ENCODE measurements at places on chromosomes 3 and 15.

- no peak for DNase-seq
These were observed 48.3 kb upstream of the MUC13 start for GRCh38 chr3:124982855-124983254.

DNA sequence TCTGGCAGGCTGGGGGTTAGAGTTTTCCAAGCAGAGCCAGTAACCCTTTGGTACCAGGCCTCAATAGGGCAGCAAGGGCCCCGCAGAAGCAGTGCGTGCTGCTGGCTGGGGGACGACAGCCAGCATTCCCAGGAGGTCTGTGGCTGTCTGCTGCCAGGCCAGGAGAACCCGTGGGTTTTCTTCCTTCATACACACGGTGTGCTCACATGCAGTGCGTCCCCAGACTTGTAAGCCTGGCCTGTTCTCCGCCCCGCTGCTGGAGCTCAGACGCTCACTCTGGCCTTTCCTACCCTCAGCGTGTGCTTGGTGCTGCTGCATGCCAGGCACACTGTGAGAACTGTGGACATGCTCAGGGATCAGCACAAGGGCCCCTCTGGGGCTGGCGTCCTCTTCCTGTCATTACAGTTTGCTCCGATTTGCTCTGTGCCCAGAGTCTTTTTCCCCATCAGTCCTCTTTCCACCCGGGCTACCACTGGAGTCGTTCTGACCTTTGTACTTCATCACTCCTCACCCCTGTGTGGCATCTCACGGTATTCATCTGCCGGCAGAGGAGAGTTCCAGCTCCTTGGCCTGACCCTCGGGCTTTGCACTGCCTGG is 149.5 kb downstream of the DNAJB8 start:
- no peak for DNase-seq

GRCh38 chr3:5058471-5058951 is 63.6 kb upstream of the ARL8B start:
- no peak for DNase-seq

DNA sequence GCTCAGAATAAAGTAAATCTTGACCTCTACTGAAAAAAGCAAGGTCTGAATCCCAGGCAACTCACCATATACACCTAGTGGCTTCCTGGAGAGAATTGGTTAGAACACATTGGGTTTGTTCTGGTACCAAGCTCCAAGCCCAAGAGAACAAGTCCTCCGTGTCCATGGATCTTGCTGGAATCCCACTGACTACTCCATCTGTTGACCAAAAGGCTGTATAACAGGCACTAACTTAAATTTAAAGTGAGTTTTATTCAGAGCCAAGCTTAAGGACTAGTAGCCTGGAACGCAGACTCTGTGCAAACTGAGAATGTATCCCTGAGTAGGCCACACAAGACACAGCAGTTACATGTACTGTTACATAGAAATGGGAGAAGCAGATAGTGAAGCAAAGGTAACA is 342.1 kb upstream of the LRRC3B start:
- no peak for DNase-seq

DNA sequence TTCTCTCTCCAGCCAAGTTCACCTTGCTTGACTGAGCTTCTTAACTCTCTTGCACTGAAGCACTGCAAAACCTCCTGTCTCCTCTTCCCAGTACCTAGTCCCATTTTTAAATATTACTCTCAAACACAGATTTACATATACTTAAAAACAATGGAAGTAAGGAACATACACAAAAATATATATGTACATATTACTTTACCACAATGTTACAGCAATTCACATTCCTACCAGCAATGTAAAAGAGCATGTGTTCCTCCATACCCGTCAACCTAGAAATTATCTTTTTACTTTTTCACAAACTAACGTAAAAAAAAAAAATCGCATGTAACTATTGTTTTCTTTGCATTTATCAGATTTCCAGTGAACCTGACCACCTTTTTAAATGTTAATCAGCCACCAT is 60.4 kb downstream of the RYK start:
- no peak for DNase-seq

- peak; percentile 58 for DNase-seq
These were observed 747 bp upstream of the ZNF592 start for GRCh38 chr15:84747416-84748273.

- no peak for DNase-seq
These were observed 239.9 kb downstream of the EPHB1 start for GRCh38 chr3:135034891-135035440.

GRCh38 chr15:69823223-69823907 is 274.4 kb downstream of the TLE3 start:
- no peak for DNase-seq

DNA sequence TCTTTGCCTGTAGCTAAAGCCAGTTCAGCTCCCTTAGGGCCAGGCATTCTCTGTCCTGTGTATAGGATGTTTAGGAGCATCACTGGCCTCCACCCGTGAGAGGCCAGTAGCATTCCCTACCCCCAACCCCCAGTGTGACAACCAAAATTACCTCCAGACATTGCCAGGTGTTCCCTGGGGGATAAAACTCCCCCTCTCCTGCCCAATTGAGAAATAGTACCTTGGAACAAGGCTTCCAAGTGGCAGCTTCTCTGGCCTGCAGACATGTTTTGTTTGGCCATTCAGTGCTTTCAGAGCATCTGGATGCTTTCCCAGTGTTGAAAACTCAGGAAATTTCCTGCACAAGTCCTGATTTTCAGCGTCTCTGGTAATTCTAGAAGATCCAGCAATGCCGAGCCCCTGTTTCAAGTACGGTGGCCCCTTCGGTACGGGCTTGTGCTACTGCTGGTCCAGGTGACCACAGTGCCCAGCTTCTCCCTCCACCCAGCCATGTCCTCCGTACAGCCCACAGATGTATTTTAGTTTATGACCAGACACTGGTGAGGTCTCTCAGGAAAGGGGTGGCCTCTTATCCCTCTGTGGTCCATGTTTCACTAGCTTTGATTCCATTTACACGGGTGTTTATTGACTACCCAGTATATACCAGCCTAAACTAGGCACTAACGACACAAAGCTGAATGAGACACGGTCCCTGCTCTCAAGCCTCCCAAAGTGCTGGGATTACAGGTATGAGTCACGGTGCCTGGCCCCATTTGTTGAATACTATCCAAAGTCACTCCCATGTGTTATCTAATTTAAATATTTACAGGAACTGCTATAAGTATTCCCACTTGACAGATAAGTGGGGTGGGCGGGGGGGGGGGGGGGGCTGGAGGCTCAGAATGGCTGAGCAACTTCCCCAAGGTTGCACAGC is 125.4 kb upstream of the RAD18 start:
- DNase-seq = no peak

DNA sequence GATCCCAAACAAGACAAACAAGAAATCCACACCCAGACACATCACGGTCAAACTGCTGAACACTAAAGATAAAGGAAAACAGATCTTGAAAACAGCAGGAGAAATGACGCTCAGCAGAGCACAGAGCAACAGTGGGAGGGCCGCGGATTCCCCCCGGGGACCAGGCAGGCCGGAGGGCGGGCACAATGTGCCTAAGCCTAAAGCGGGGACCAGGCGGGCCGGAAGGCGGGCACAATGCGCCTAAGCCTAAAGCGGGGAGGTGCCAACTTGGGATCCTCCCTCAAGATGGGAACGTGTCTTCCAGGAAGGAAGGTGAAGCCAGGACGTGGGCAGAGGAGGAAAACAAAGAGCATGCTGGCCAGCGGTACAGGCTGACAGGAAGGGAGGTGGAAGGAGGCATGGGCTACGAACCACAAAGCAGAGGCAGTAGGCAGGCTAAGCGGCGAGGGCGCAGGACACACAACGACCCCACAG is 31.1 kb downstream of the CYFIP1 start:
- DNase-seq = peak; percentile 72

GRCh38 chr3:123692041-123692440 is 107.2 kb upstream of the HACD2 start:
- no peak for DNase-seq

DNA sequence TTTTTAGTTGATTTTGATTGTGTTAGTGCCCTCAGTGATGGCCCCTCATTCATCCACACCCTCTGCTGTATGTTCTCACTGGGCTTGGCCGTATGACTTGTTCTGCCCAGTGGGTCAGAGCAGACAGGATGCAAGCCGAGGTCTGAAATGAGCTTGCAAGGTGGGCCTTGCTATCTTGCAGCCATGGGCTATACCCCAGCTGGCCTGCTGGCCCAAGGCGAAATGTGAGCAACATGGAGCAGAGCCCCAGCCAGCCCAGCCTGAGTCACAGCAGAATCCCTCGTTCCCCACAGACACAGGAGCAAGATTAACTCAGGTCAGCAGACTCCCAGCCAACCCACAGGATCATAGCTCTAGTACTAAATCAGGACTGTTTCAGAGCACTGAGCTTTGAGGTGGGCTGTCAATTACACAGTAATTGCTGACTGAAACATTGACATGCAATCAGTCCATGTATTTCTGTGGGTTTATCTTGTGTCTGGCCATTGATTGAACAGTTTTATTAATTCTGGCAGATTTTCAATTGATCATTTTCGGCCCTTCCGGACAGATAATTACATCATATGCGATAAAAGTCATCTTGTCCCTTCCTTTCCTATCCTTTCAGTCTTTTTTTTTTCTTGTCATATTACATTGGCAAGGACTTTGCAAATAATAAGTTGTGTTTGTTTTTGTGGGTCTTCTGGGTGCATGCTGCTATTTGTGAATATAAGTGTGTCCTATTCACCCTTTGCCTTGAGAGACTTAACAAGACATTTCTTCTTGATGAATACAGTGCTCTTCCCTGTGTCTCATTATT is 27.1 kb downstream of the KLF15 start:
- no peak for DNase-seq

- DNase-seq = no peak
These were observed 200.6 kb downstream of the SEMA6D start for GRCh38 chr15:47917881-47918280.

DNA sequence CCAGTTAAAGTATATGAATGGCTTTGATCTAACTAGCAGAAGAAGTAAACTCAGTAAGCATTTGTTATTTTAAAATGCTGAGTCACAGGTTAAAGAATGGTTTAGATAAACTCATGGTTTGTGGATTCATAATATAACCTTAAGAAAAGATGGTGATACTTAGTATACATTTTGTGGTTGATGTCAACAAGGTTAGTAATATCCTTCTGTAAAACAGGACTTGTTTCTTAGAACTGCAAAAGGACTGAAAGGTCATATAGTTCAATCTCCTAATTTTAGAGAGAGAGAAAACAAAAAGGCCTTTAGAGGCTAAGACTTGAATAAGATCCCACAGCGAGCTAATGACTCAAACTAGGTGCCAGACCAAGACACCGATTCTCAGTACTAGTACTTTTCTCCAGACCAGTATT is 50.0 kb downstream of the STRIT1 start:
- DNase-seq = no peak

GRCh38 chr3:187361835-187362234 is 6.3 kb upstream of the RTP4 start:
- DNase-seq = no peak

- DNase-seq = no peak
These were observed 331.0 kb upstream of the RARB start for GRCh38 chr3:25097023-25097422.

DNA sequence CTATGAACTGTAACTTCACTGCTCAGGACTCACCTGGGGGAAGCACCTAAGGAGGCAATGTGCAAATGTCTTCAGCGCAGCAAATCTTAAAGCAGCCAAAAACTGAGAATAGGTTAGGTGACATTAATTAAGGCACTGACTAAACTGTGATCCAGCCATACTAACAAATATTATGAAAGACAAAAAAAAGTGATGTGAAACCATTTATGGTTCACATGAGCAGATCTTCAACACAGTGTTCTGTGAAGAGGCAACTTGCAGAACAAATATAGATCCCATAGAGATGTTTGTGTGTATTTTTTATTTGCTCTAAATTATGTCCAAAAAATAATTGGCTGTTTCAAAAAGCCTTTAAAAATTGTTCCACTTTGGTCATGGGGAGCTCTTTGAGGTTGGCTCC is 24.1 kb upstream of the MITF start:
- no peak for DNase-seq

DNA sequence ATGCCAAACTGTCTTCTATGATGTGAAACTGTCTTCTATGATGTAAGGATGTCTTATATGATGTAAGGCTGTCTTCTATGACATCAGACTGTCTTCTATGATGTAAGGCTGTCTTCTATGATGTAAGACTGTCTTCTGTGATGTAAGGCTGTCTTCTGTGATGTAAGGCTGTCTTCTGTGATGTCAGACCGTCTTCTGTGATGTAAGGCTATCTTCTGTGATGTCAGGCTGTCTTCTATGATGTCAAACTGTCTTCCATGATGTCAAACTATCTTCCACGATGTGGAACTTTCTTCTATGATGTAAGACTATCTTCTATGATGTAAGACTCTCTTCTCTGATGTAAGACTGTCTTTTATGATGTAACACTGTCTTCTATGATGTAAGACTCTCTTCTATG is 27.9 kb downstream of the MGLL start:
- no peak for DNase-seq

- no peak for DNase-seq
These were observed 89.8 kb upstream of the TNFSF10 start for GRCh38 chr3:172612871-172613678.

GRCh38 chr3:126982126-126982470 is 817 bp upstream of the PLXNA1 start:
- DNase-seq = no peak

GRCh38 chr3:140510303-140510861 is 167.5 kb upstream of the TRIM42 start:
- DNase-seq = no peak

- DNase-seq = no peak
These were observed 123.7 kb downstream of the ALDH1A2 start for GRCh38 chr15:57941816-57942215.

GRCh38 chr15:52709187-52709981 is 30.2 kb upstream of the ATOSA start:
- DNase-seq = no peak

- no peak for DNase-seq
These were observed 109.0 kb upstream of the SLC2A2 start for GRCh38 chr3:171135549-171135948.

DNA sequence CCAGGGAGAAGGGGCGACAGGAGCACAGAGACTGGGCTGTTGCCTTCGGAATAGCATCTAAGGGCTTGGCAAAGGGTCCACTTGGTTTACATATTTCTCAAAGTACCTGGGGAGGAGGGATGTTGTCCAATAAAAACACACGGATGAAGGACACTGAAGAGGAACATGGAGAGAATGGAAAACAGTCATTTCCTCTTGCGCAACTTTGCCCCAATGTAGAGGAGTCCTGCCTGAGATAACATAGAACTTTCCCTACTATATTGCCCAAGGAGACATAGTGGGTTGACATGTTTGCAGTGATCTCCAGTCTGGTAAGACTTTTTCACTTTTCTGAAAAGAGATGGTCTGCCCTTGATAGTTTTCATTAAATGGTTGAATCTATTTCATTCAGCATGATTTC is 468.8 kb upstream of the SUCLG2 start:
- DNase-seq = no peak

GRCh38 chr15:40871749-40872617 is 2.1 kb downstream of the RHOV start:
- DNase-seq = no peak

DNA sequence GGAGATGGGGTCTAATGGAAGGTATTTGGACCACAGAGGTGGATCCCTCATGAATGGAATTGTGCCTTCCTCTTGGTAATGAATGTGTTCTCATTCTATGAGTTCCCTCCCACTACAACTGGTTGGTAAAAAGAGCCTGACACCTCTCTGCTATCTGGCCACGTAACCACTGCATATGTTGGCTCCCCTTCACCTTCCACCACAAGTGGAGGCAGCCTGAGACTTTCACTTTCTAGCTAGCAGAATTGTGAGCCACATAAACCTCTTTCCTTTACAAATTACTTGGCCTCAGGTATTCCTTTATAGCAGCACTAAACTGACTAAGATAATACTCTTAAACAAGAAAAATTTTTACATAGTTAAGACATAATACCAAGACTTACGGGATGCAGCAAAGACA is 155.3 kb downstream of the NR1I2 start:
- DNase-seq = no peak

Data from NCI-H2171 (cell line).